ENCODE measurements at places on chromosomes 11 and 22.

DNA sequence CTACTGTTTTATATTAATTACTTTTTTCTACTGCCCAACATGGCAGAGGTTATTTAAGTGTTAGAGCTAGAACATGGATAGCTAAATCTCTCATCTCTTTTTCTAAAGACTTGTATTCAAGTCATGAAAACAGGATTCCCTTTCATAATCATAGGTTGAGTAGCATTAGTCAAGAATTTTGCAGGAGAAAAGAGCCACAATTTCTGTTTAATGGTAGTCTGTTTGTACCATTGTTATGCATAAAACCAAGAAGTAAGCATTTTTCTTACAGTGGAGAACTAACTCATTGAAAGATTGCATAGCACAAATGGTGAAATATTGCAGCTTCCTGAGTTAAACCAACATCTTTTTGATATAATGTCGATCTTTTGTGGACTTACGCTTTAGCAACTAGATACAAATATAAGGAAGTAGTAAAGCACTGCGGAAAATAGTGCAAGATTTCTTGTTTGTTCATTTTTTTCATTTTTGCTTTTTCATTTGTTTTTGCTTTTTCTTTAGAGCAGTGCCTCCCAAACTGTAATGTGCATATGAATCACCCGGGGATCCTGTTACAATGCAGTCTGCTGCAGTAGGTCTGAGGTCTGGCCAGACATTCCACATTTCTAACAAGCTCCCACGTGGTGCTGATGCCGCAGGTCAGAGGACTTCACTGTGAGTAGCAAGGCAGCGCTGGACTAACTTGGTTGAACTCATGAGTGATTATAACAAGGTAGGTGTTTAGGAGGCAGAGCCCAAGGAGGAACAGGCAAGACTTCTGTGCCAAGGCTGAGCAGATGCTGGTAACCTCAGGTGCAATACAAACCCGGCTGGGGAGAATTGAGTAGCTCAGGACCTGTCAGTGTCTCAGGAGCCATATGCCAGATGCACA is 4.6 kb downstream of the ETS1 start:
- DNase-seq = no peak

- no peak for DNase-seq
Measured at GRCh38 chr11:3866836-3867208, 11.4 kb downstream of the STIM1 start.

DNA sequence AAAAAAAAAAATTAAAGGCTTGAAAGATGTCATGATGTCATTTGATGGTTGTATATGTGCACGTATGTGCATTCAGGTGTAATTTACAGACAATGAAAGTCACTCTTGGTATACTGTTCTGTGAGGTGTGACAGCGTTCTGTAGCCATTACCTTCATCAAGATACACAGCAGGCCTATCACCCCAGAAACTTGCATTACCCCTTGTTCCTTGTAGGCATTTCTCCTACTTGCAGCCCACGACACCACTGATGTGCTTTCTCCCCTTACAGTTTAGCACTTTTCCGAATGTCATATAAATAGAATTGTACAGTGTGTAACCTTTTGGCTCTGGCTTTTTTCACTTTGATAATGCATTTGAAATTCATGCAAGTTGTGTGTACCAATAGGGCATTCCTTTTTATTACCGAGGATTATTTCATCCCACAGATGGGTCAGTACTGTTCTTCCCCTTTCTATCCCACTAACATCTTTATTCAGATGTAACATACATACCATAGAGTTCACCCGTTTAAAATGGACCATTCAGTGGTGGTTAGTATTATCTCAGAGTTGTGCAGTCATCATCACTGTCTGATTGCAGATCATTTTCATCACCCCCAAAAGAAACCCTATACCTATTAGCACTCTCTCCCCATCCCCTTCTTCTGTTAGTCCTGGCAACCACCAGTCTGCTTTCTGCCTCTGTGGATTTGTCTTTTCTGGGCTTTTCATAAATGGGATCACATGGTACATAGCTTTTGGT is 30.3 kb downstream of the BCR start:
- DNase-seq = no peak

GRCh38 chr11:108698844-108699642 is 34.2 kb downstream of the DDX10 start:
- no peak for DNase-seq

DNA sequence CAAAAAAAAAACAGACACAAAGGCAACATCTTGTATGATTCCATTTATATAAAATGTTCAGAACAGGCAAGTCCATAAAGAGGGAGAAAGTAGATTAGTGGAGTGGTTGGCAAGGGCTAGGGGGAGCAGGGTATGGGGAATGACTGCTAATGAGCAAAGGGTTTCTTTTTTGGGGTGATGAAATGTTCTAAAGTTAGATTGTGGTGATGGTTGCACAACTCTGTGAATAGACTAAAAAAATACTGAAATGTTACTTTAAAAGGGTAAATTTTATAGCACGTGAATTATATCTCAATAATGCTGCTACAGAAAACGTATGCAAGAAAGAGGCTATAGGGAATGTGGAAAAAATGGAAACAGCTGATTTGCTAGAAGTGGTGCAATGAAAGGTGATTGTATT is 155.1 kb downstream of the TENM4 start:
- no peak for DNase-seq

DNA sequence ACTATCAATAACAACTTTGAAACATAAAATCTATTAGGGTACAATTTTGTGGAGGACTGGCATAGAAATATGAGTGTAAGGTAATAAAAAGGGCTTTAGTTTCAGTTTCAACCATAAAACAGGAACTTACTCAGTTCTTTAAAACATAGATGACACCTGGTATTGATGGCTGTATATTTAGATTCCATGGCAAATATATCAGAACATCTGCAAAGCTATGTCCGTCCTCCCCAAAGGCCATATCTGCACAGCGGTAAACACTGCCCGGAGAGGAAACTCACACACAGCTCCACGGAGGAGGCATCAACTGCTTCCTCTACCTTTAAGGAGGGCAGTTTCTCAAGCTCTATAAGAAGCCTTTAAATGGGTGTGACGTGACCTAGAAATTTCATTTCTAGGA is 993.3 kb downstream of the BRD1 start:
- DNase-seq = no peak

DNA sequence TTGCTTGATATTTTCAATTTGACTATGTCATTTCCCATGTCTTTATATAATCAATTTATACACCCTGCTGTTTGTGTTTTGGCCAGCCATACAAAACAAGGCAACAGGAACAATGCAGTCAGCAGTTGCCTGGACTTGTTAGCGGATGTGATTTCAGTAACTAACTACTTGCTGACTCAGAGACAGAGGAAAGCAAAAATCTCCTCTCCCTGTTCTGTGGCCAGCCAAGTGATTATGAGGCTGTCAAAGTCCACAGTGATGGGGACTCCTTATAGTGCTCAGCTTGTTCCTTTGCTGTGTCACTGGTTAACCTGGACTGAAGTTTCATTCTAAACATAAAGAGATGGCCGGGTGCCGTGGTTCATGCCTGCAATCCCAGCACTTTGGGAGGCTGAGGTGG is 32.6 kb upstream of the APLP2 start:
- no peak for DNase-seq

Data from CD4-positive, alpha-beta T cell treated with Interleukin-4 for 4 hours (primary cell).